ENCODE measurements at places on chromosomes 13 and 19.

DNA sequence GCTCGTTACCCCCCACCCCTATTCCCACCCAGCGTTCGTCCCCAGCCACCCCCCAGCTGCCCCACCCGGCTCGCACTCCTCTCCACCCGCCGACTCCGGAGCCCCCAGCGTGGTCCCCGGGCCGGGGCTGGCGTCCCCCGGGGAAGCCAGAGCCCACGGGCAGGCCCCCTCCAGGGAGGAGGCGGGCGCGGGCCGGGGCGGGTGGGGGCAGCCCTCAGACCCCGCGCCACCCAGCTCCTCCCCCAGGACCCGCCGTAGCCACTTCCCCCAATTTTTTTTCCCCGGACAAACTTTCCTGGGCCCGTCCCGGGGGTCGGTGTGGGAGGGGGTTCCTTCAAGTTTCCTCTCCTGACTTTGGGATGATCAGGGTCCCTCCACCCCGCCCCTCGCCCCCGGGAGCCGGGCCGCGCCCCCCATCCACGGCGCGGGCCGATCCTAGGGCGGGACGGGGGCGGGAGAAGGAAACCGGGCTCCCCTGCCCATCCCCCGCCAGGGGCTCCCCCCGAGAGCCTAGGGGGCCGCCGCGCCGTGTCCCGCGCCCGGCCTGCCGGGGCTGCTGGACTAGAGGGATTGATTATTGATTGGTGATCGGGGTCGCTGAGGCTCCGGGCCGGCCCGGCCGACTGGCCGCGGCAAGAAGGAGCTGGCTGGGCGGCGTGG, 927 bp upstream of the TSHZ3 start:
- no peak for DNase-seq

DNA sequence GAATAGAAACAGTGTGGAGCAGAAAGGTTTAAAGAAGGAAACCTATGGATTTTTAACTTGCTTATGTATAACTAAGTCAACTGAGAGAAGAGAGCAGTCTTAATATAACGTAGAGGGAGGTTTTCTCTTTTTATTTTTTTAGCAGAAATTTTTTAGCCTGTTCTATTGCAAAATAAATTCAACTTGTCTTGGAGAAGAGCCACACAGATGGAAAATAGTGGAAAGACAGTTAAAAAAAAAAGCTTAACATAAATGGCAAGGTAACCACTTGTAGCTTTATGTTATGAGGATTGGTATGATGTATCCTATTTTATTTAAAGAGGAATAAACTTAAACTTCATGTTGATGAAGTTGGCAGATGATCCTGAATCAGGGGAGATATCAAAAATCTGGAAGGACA, 312.4 kb downstream of the SHISA2 start:
- no peak for DNase-seq

- DNase-seq, result no peak
Observed at GRCh38 chr13:43787518-43787891, 733 bp upstream of the ENOX1 start.

DNA sequence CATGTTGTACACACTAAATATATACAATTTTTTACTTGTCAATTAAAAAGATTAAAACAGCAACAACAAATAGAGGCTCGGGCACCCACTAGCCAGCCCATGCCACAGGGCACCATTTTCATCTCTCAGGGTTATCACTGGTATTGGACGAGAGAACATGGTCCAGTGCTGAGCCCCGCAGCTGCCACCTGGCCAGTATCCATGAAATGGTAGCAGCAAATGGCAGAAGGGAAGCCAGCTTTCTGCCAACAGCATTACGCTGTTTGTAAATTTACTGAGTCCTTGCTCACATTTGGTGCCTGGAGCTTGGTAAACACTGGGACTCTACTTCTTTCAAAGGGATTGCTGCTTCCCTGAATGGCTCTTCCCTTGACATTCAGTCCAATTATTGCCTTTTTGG, 87.9 kb upstream of the WASF3 start:
- no peak for DNase-seq

GRCh38 chr13:49466292-49466838, 22.3 kb downstream of the SETDB2 start:
- DNase-seq, result no peak

DNA sequence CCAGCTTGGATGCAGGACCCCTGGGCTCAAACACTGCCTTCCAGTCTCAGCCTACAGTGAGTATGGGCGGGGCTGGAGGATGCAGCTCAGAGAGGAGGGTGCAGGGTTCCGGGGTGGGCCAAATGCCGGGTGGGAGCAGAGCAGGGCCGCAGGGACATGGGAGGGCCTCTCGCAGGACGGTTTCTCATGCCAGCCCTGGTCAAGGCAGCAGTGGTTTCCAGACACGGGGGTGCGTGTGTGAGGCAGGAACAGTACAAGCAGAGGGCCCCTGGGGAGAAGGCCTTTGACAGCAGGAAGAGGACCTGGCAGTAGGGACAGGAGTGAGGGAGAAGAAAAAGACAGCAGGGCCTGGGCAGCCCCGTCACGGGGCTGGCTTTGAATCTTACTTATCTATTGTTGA, 34.1 kb downstream of the CRTC1 start:
- DNase-seq, result no peak

GRCh38 chr13:44399074-44399473, 25.4 kb downstream of the SERP2 start:
- no peak for DNase-seq

- DNase-seq, result no peak
Observed at GRCh38 chr19:15438124-15438496, 11.6 kb downstream of the WIZ start.

- DNase-seq, result no peak
Observed at GRCh38 chr19:6876748-6877147, 10.6 kb upstream of the ADGRE1 start.

DNA sequence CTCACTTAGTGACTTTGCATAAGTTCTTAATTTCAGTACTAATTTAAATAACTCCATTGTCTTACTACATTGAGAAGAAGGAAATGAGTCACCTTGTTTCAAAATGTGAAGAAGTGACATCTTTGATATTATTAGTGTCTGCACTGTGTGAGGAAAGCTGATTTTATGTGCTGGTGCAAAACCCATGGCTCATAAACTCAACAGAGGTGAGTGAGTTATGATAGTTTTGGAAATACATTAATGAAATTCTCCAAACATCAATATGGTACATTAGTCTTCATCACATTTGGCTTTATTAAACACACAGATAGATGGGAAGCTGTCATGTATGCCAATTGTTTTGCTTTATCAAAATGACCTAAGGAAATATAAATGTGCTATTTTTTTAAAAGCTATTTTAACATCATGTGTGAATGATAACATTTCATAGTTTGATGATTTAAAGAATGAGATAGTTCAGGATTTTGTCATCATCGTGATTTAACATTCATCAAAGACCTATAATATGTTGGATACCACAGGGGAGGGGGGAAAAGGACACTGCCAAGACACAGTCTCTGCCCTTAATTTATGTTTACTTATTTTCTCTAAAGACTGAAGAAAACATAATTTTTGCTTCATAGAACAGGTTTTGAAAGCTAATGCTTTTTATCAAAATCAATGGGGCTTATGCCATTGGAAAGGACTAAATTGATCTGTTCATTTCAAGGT, 902.3 kb upstream of the SLITRK1 start:
- no peak for DNase-seq

GRCh38 chr13:41985788-41986508, 25.0 kb upstream of the VWA8 start:
- no peak for DNase-seq

GRCh38 chr13:107870400-107870799, 344.9 kb downstream of the LIG4 start:
- no peak for DNase-seq

GRCh38 chr13:113531041-113531873, 40.7 kb upstream of the DCUN1D2 start:
- DNase-seq, result no peak

GRCh38 chr19:7505682-7506384, 10.1 kb upstream of the ZNF358 start:
- DNase-seq, result no peak

GRCh38 chr19:55387736-55388497, 2.2 kb downstream of the RPL28 start:
- no peak for DNase-seq

GRCh38 chr13:71417205-71417604, 449.8 kb downstream of the DACH1 start:
- no peak for DNase-seq

- no peak for DNase-seq
Observed at GRCh38 chr19:41223431-41224234, 4.6 kb downstream of the AXL start.

DNA sequence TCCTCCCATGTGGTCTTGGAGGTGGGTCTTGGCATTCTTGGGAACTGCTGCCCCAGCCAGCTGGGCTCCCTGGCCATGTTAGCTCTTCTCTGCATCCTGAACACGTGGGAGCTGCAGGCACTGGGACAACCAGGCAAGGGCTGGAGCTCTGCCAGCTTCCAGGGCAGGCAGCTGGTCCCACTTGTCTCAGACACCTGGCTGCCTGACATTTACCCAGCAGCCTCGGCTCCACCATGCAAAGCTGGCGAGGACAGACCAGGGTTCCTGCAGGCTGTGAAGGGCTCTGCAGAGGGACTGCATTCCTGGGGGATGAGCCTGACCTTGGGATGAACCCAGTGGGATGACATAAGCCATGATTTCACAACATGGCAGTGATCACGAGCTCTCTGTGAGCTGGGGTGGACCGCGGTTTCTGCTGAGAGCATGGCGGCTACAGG, 99.0 kb upstream of the TSHZ3 start:
- DNase-seq, result no peak

DNA sequence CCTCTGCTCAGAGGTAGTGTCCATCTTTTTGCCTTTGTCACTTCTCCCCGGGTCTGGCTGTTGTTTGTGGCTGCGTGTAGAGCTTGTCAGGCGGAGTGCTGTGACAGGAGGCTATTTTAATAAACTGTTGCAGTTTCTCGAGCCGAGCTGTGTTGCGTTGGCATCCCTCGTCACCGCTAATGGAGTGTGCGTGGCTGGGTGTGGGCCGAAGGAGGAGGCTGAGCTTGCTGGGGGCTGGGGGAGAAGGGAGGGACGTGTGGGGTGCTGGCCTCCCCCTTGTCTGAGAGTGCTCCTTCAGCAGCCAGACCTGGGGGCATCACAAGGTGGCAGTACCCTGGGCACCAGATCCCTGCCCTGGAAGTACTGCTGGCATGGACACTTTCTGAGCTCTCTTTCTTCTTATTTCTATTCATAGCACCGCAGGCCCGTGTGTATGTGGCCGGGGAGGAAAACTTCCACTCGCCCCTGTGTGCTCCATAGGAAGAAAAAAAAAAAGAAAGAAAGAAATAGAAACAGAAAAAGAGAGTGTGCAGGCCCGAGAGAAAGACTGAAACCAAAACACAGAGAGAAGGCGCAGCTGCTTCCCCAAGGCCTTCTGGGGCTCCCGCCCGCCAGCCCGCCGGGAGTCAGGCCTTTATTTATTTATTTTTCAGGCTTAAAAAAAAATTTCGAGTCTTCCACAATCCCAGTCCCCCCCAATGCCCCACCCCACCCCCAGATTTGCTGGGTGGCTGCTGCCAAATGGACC, 27.0 kb downstream of the NFIX start:
- no peak for DNase-seq

GRCh38 chr13:34322014-34322742, 504.2 kb downstream of the RFC3 start:
- no peak for DNase-seq

DNA sequence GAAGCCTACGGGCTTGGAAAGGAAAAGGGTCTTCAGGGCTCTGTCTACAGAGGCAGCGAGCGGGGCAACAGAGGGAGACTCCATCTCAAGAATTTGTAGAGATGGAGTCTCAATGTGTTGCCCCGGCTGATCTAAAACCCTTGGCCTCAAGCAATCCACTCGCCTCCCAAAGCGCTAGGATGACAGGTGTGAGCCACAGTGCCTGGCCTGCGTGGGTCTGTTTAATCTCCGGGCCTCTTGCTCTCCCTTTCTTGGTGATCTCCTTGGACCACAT, 8.1 kb downstream of the RPS9 start:
- DNase-seq, result no peak

DNA sequence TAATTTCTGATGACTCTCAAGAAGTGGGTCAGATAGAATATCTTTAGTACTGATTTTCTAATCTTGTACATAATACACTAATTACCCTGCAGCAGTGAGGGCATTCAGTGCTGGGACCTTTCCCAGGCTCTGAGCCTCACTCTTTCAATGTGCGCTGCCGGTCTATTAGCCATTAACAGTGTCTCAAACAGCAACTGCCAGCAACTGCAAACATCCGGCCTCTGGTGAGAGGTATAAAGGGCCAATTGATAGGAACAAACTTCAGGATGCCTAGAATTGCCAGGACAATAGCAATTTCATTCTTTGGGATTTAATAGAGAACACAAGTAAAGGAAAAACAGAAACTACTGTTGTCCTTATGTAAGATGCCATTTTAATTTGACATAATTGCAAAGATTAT, 604.4 kb upstream of the SPRY2 start:
- DNase-seq, result no peak

GRCh38 chr19:37505958-37506386, 767 bp upstream of the ZNF793 start:
- DNase-seq, result no peak

- no peak for DNase-seq
Observed at GRCh38 chr19:9808855-9809824, 9.7 kb downstream of the FBXL12 start.

GRCh38 chr19:46926170-46927071, 65.6 kb downstream of the ARHGAP35 start:
- DNase-seq, result no peak

DNA sequence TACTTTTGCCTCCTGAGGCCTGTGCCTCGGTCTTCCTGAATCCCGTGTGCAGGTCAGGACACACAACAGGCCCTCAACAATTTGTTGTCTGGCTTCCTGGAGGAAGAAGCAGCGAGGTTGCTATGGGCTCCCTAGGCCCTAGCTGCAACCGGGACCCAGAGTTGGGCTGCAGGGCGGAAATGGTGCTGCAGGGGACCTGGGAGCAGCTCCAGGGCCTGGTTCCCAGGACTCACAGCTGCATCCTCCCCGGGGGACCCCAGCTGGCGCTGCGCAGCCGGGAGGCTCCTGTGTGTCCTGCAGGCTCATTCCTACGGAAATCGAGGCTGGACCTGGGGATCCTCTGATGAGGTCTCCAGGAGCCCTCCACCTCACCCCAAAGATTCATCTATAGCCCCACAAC, 999 bp upstream of the TNFAIP8L1 start:
- no peak for DNase-seq

DNA sequence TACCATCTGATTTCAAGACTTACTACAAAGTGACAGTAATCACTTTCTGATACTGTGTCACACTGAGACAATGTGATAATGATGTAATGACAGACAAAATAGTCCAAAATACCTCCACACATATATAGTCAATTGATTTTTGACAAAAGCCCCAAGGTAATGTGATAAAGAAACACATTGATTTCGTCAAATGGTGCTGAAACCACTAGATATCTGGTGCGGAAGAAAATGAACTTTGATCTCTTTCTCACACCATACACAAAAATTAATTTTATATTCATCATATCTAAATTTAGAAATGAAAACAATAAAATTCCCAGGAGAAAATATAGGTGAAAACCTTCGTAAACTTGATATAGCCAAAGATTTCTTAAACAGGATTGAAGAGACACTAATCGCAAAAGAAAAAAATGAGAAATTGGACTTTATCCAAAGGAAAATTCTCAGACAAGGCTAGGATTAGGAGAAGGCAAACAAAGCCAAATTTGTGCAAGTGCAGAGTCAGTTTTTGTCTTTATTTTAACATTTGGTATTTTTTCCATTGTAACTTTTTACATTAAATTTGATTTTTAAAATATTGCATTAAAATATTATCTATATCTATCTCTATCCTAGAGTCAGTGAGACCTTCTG, 739.9 kb downstream of the DIAPH3 start:
- DNase-seq, result no peak
